ENCODE measurements at places on chromosomes 1 and 21.

DNA sequence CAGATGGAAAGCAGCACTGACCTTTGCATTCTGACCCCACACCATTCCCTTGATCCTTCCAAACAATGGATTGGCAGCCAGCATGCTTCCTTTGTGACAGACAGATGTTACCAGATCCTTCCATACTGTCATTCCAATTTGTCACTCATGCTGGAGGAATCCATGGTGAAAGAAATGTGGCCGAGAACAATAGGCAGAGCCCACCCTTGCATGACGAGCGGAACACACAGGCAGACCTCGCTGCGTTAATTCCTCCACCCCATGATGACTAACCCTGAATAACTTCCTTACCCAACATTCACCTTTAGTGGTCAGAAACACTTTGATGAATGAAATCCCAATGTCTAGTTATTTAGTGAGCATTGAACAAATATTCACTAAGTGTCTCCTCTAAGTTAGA, 45.1 kb downstream of the PDPN start:
- DNase-seq = peak; percentile 59

GRCh38 chr1:30761381-30762151, 4.0 kb upstream of the LAPTM5 start:
- peak; percentile 25 for DNase-seq

- no peak for DNase-seq
Observed at GRCh38 chr1:41576620-41577019, 92.1 kb upstream of the EDN2 start.

GRCh38 chr1:94862718-94863117, 42.6 kb downstream of the SLC44A3 start:
- no peak for DNase-seq

DNA sequence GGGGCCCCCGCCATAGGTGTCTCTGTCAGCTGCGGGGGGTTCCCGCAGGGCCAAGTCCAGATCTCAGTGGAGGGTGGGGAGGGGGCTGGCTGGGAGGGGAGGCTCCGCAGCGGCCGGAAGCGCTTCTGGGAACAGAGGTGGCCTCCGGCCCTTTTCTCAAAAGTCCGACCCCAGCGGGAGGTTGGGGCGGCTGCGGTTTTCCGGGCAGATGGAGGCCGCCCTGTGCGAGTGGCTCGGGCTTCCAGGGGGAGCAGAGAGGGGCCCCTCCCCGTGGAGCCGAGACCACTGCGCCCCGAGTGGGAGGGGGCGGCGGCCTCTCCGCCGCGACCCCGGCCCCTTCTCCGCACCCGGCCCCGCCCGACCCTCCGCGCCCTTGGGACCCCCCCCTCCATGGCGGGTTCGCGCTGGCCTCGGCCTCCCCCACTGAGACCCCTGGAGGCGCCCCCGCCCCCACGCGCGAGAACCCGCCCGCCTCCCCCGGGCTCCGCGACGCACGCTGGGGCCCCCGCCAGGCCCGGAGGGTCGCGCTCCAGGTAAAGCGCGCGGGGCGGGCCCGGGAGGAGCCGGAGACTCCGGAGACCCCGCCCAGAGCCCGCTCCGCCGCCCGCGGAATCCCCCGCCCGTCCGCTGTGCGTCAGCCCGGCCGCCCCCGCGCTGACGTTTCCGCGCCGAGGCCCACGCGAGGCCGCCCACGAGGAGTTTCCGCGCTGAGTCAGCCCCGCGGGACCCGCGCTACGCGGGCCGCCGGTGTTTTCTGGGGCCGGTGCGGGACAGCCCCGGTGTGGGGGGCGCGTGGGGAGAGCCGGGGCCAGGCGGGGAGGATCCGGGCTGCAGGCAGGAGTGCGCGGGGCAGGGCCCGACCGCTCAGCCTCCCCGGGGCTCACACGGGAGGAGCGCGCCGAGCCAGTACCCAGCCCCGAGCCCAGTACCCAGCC, 5.2 kb downstream of the TNFRSF18 start:
- DNase-seq = no peak

GRCh38 chr1:221712198-221712684, 29.6 kb downstream of the DUSP10 start:
- peak; percentile 88 for DNase-seq

- no peak for DNase-seq
Observed at GRCh38 chr1:27099135-27099586, 55.8 kb downstream of the SLC9A1 start.

DNA sequence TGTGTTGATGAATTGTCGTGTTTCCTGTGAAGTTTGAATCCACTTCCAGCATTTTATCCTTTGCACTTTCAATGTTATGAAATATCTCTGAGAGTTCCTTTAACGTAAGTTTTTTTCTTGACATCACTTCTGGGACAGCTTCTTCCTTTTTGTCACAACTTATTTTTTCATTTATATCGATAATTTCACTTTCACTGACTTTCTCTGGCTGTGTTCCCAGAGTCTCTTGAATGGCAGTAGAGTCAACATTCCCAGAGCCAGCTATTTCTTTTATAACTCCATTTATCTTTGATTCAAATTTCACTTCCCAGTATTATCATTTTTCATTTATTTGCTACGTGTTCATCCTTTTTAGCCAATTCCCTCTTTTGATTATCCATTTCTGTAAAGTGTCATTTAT, 256.5 kb downstream of the PAPPA2 start:
- DNase-seq = no peak

GRCh38 chr1:15957221-15958095, 18.4 kb downstream of the ZBTB17 start:
- DNase-seq = no peak

GRCh38 chr1:33111965-33112364, 31.0 kb downstream of the AZIN2 start:
- DNase-seq = peak; percentile 34

GRCh38 chr1:83967336-83967735, 31.6 kb downstream of the TTLL7 start:
- no peak for DNase-seq

DNA sequence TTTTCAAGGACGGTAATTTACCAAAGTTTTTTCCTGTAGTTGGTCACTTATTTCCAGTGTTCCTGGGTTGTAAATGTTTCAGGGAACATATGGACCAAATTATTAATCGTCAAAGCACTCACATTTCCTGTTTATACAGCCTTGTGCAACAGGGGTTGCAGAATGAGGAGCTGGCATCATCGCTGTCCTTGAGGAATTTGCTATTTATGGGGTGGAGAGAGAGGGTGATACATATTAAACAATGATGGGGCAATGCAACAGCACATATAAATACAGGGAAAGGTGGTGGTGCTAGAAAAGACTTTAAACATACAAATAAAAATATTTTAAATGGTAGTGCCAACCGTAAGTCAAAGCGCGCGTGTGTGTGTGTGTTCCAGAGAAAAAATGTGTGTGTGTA, 369.8 kb downstream of the NPHP4 start:
- no peak for DNase-seq

DNA sequence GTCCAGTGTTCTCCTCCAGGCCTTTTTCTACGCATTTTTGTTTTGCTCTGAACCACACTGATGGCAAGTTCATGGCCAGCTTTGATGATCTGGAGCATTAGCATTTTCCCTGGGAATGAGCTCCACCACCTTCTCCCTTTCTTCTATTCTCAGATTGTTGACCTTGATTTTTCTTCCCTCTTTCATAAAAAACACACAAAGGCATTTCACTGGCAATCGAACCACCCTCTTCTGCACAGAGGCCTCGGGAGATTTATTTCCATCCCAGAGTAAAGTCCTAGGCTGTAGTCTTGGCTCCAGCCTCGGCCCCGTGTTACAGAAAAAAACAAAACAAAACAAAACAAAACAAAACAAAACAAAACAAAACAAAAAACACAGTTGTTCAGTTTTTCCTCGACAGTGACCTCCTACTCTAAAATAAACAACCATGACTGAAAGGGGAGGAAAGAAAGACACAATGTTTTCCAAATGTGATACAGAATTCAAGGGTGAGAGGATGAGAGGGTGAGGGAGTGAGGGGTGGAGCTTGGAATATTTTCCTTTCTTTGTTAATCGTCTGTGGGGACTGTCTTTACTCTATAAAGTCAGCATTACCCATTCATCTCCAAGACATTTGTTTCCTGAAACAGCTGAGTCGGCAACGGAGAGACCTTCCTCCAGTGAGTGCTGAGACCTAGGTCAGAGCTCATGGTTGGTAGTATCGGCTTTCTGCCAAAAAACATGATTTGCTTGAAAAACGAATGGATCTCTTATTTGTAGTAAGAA, 29.8 kb upstream of the RNF186 start:
- peak; percentile 52 for DNase-seq

GRCh38 chr21:45768011-45768739, 124.7 kb downstream of the PCBP3 start:
- DNase-seq = no peak

DNA sequence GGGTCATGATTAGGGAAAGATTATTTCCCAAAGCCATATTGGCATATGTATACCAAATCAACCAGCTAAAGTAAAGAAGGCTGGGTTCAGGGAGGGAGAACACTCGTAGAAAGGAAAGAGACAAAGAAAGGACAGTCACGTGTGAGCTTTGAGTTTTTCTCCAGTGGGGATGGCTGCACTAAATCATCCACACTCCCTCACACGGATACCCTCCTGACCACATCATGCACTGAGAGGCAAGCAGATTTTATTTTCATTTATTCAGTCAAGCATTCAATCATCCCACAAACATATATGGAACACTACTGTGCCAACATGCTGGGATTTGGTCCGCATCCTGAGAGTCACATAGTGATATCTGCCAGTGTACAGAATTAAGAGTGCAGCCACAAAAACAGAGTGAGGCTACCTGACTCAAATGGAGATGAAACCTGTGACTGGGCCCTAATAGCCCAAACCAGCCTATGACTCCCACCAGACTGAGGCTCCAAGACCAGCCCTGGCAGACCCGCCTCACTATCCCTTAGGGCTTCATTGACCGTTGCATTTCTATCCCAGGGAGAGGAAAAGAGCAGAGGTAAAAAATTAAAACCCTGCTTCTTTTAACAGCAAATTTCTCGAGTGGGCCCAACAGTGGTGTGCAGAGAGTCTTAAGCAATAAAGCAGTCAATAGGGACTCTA, 155.9 kb downstream of the BARHL2 start:
- no peak for DNase-seq

GRCh38 chr21:38811257-38811656, 5.5 kb downstream of the ETS2 start:
- peak; percentile 62 for DNase-seq

GRCh38 chr1:151615711-151616504, 4.1 kb downstream of the SNX27 start:
- DNase-seq = no peak

DNA sequence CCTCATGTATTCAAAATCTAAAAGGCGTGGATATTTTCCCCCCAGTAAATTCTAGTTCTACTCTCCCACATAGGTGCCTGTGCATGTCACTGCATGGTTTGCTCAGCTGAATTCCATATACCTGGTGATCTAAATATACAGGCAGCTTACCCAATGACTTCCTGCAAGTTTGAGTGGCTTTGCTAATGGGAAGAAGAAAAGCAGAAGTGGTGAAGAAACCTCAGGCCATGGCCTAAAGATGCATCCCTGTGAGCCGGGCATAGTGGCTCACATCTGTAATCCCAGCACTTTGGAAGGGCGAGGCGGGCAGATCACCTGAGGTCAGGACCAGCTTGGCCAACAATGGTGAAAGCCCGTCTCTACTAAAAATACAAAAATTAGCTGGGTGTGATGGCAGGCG, 11.5 kb downstream of the SLC44A3 start:
- no peak for DNase-seq

DNA sequence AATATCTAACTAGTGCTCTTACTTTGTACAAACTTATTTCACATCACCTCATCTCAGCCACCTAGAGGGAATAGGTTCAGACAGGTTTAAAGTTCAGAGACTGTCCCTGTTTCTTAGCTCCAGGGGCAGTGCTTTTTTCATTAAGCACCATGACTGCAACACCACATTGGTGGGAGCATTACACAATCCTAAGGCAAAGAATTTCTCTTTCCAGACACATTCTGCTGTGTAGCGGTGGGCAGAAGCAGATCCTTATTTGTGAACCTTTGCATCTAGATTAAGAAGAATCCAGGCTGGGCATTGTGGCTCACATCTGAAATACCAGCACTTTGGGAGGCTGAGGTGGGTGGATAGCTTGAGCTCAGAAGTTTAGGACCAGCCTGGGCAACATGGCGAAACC, 16.1 kb downstream of the LCA5L start:
- peak; percentile 49 for DNase-seq

DNA sequence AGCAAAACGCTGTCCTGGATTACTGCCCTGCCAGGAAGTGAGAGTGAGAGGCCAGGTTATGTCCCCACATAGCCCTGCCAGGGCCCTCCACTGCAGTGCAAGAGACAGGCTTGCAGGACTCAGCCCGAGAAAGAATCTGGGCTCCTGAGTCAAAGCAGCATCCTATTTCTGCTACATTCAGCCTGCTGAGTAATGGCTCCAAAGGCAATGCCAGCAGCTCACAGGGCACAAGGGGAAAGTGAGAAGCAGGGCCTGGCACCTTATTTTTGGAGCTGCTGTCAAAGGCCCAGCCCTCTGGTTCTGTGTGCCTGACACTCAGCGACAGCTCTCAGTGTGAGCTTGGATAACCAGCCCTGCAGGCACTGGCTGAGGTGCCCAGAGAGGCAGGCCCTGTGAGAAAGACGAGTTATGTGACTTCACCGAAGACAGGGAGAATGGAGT, 83.9 kb downstream of the DTL start:
- no peak for DNase-seq

DNA sequence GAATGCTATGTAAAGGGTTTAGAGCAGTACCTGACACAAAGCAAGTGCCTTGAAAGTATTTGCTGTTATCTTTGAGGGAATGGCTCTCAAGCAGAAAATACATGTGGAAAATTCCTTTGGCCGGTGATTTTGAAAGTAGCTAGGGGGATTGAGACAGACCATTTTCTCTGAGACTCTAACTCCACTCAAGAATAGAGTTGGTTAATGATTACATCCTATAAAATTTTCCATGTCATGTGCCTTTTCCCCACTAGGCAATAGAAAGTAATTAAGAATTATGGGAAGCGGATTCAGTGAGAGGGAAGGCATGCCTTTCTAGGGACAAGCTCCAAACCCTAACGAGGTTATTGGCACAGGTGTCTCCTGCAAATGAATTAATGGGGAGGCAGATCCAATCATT, 276.0 kb downstream of the GPATCH2 start:
- peak; percentile 93 for DNase-seq

DNA sequence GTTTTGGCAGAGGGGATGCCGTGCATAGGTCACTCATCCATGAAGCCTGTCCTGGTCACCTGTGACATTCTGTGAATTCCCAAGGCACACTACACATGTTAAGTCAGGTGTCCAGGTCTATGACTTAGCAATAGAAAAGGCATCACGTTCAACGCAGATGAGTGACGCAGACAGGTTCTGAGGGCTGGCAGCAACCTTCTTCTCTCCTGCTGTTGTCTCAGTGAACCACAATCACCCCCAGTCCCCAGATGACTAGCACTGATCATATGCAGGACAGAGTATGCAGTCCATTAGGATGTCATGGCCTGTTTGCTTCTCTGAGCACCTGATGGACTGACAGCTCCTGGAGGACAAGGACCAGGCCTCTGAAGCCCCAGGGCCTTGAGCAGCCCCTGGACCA, 157.8 kb upstream of the KAZN start:
- no peak for DNase-seq

- no peak for DNase-seq
Observed at GRCh38 chr1:226826479-226827261, 43.7 kb upstream of the PSEN2 start.

DNA sequence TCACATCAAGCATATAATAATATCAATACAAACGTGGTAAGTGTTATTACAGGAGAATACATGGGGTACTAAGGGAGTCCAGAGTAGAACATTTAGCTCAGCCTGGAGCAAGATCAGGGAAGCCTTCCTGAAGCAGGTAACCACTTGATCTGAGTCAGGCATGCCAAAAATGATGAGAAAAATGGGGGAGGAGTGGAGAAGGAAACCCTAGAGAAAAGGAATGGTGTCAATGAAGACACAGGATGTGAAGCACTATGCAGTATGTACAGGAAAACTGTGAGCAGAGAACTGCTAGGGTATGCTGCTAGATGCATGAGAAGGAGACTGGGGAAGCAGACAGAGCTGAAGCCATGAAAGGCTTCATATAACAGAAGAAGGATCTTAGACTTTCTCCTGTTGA, 84.7 kb downstream of the NOTCH2 start:
- no peak for DNase-seq

All from renal cortical epithelial cell (primary cell).